ENCODE measurements at places on chromosomes 12 and 14. TPM values are rescaled to one million over a fixed set of nuclear protein-coding genes. Genes with fewer than 3 reads are reported as not detected.

DNA sequence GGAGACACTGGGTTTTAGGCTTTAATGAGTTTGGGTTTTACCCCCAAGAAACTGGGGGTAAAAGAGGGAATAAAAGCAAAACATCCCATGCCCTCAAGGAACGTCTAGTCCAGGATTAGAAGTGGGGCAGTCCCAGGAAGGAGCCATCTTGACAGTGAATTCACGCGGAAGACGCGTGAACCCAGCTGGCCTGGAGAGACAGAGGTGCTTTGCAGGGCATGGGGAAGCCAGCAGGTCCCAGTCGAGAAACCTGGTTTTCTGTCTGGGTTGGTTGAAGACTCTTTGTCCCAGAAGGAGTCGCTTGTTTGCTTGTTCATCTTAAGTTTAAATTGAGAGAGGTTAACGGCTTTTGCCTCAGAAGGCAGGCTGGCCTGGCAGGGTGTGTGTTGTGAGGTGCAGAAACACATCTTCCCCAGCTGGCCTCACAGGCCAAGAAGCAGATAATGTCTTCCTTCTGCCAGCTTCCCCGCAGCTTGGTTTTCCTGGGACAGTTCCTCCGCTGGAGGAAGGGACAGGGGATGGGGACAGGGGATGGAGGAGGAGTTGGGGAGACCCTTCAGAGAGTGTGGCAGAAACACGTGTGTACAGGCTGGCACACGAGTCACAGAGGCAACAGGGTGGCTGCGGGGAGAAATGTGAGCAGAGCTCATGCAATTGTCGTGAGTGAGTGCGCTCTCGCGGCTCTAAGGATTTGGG, 18.5 kb upstream of the CD9 start:
- peaks cover 19% of the 10 kb centered on the region for H3K4me1 ChIP-seq
- no peak overlapping the region for H3K27ac ChIP-seq
- peak overlapping the region; percentile 36 for H3K4me3 ChIP-seq
- H3K27me3 ChIP-seq, result no peaks in the 10 kb centered on the region
- peaks cover 6% of the 10 kb centered on the region for H3K36me3 ChIP-seq
- no peak for DNase-seq

The GPD1 gene
- 0.37 TPM for total RNA-seq

The TAS2R14 gene
- total RNA-seq, result 1.6 TPM

The DLGAP5 gene
- total RNA-seq, result 17.6 TPM

DNA sequence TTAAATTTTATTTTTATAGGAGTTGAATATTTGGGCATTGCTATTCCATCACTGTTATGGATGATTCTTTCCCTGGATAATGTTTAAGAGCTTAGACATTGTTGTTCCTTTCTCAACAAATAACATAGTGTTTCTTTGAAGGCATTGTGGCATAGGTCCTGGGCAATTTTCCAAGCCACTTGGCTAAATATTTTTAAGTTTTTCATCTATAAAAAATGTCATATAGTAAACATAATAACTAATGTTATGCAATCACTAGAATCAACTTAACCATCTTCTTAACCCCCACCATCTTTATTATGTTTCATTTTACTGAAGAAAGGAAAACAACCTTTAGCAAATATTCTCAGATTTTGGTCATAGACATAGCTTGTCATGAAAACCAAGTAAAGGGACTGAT, 600.6 kb upstream of the LMO3 start:
- H3K36me3 ChIP-seq, result no peaks in the 10 kb centered on the region
- no peak for DNase-seq
- H3K4me3 ChIP-seq, result no peak overlapping the region
